Activated T-cell treated with anti-CD3 and anti-CD28 coated beads, Interleukin-2, amount 50 U/mL, for 4 hours (primary cell): ENCODE measurements at places on chromosomes 11 and 22. TPM values are rescaled to one million over a fixed set of nuclear protein-coding genes. Genes with fewer than 3 reads are reported as not detected.

DNA sequence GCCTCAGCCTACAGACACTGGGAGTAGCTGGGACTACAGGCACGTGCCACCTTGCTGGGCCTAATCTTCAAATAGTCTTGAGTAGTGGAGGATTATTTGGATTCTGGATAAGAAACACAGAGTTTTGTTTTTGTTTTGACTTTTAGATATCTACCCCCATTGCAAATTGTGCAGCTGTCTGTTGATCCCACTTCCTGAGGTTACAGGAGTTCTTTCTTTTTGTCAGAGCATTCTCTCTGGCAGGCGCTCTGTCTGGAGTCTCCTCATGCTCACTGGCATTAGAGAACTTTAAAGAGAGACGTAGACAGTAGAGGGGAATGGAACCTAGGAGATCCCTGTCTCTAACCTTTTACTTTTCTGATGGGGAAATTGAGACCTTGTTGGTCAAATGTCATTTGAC, 7.8 kb upstream of the ADAMTS8 start:
- DNase-seq = no peak

DNA sequence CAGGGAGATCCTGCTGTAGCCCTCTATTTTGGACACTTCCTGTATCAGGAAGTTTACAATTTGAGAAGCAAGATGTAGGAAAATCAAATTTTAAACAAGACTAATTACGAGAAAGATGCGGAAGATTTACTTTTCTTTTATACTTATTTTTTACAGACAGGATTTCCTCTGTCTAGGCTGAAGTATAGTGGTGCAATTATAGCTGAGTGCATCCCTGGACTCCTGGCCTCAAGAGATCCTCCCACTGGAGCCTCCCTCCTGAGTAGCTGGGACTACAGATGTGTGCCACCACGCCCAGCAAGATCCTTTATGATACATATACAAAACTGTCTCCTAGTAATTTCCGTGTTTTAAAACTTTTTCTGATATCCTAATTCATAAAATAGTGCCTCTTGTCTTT, 17.2 kb upstream of the CARD18 start:
- DNase-seq = no peak

C11orf16 gene
- not detected for total RNA-seq

INS gene
- total RNA-seq = not detected
